ENCODE measurements at places on chromosomes 3 and 15.
A peak's percentile ranks its signal among the peaks of the same experiment; 100 is the strongest.

GRCh38 chr15:98419173-98419780 lies 229.1 kb upstream of the IGF1R start:
- no peak for DNase-seq

DNA sequence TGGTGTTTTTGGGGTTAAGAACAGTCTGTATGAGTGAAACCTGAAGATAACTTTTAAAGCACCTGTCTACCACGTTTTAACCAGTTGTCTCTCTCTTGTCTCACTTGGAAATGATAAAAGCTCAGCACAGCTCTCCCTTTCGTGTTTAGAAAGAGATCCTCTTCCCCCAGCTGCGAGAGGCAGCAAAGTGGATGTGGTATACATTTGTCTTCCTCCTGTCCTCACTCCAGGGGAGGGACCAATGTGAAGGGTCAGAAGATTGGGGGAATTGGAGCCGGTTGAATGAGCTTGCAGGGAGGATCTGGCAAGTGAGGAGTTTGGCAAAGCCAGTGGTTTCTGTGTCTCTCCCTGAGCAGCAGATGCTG lies 14.6 kb downstream of the SMAD6 start:
- no peak for DNase-seq

GRCh38 chr3:139559541-139559940 lies 20.0 kb upstream of the RBP1 start:
- peak; percentile 18 for DNase-seq

DNA sequence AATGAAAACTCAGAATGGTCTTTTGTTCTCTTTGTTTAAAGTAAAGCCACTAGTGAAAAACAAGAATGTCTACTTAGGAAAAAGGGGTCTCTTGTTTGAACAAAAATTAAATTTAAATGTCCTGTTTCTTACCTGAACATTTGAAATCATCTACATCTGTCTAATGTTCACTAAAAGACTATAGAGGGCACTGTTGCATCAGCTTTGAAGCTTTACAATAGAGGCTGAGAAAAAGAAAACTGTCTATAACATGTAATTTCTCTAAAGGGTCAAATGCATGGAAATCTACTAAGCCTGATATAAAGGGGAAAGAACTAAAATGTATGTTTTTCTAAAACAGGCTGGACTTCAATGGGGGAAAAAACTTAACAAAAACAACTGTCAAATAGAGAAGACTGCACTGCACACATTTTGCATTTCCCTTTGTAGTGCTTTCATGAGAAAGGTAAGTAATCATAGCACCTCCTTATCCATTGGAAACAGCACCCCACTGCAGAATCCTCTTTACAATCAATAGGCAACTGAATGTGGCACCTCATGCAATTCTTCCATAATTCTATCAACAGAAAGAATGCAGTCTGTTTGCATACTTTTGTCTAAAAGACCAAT lies 26.3 kb downstream of the DPH6 start:
- DNase-seq = no peak

- peak; percentile 2 for DNase-seq
Measured at GRCh38 chr3:44323341-44323955, 15.1 kb upstream of the TCAIM start.

GRCh38 chr15:100194996-100195395 lies 146.8 kb downstream of the ADAMTS17 start:
- no peak for DNase-seq

DNA sequence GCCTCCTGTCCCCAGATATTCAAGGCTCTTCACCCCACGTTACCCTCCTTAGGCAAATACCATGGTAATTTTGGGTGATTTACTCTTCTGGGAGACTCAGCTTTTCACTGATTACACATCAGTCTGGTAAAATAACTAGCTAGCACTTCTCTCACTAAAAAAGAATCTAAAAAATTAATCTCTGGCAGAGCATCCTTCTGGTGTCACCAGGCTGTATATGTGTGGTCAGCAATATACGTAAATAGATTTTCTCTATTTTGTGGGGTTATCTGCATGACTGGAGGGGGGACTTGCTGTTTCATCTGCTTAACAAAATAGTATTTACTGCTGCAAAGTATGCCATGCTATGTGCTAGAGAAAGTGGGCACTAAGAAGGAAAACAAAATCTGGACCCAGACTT lies 45.1 kb downstream of the LRRC28 start:
- DNase-seq = no peak

DNA sequence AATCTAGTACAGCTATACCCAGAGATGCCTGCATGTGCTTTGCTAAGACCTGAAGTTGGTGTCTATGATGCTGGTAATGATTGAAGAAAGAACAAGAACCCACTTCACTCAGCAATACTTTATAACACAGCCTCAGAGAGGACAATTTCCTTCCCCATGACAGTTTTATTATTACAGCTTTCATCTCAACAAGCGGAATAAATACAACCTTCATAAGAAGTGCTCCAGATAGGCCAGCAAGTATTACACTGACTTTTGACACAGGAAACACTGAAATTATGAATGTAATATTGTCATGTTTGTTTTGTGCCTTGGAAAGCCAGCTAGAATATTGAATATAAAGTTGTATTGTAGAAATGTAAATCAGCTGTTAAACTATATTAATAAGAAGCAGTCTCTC lies 557.4 kb upstream of the ARPP21 start:
- no peak for DNase-seq

GRCh38 chr3:50594253-50594785 lies 17.3 kb downstream of the CISH start:
- DNase-seq = no peak

GRCh38 chr3:151835751-151836525 lies 22.0 kb downstream of the AADAC start:
- DNase-seq = no peak

DNA sequence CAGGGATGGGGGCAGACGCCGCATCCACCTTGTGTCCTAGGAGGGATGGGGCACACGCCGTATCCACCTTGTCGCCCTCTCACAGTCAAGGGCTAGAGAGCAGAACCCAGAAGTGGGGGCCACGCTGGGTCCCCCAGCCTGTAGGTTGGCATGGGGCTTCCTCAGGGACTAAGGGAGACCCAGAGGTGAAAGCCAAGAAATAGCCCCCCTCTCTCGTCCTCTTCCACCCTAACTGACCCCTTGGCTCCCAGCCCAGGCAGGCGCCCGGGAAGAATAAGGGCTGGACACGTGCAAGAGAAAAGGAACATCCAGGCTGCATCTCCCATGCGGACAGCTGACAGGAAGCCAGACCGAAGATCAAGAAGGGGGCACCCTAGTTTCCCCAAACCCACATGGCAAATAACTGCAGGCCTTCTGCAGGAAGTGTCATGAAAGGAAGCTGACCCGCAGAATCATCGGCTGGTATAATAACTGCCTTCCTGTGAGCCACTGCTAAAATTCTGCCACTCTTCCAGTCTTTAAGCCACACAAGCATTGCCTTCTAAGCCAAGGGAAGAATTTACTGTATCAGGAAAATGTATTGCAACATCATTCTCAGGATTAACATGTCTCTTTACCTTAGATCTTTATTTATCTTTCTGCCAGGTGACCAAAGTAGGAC lies 38.5 kb upstream of the TFRC start:
- no peak for DNase-seq

DNA sequence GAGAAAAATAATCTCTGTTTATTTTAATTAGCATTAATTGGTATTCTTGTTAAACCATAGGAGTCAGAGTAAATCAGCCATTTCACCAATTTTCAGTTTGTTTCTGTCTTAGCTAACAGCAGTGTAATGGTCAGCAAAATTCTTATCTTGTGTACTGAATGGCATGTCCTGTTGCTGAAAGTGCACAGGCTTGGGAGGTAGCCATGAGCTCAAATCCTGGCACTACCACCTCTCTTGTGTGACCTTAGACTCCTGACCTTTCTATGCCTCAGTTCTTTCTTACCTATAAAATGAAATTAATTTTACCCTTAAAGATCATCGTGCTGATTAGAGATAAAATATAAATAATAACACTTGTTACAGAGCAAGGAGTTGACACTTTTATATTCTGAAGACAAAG lies 35.8 kb downstream of the MLH1 start:
- no peak for DNase-seq

GRCh38 chr3:72320955-72321303 lies 527.3 kb downstream of the SHQ1 start:
- DNase-seq = no peak

GRCh38 chr15:96412906-96413231 lies 82.4 kb downstream of the NR2F2 start:
- DNase-seq = no peak

DNA sequence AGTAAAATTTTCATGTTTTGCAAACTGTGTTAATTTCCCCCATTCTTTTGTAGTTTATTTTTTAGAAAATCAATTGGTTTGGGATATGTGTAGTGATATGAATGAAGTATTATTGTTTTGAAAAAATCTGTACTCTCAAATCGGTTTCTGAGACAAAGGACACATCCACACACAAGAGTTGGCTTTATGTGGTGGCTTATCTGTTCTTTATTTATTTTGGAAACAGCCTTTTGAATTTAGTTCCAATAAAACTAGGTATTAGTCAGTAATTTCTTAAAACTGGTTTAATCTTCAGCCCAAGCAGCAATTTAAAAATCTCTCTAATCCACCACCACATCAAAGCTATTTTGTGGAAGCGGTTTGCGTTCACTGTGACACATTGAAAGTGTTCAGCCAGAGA lies 741.5 kb upstream of the GRM7 start:
- DNase-seq = no peak

GRCh38 chr15:72737723-72738122 lies 45.8 kb downstream of the ADPGK start:
- DNase-seq = no peak

DNA sequence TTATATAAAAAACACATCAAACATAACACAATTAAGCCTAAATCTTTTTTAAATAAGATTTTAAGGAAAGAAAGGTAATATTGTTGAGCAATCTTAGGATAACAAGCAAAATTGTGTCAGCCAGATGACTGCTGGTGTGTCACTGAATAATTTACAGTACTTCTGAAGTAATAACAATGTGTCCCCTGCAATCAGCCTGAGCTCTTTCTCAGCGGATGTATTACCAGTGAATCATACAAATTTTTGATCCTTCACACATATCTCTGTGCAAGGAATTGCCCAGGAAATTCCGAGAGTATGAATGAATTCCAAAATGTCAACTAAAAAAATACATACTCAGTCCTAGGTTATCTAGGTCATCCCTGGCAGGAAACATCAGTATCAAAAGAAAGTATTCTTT lies 76.6 kb upstream of the PTX3 start:
- DNase-seq = no peak

DNA sequence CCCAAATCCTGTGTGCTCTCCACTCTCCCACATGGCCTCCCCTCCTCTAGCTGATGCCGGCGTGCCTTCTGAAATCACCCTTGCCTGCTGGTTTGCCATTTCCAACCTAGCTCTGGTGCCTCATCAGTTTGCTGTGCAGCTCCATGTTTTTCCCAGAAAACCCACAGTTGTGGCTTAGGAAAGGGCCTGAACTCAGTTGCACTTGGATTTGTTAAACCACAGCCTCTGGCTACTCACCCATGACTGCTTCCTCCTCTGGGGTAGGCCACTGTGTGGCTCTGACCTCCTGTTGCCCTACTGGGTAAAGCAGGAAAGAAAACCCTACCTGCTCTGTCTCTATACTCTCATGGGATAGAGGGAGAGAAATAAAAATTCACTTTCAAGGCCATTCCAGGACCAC lies 97.3 kb downstream of the DAPK2 start:
- no peak for DNase-seq

DNA sequence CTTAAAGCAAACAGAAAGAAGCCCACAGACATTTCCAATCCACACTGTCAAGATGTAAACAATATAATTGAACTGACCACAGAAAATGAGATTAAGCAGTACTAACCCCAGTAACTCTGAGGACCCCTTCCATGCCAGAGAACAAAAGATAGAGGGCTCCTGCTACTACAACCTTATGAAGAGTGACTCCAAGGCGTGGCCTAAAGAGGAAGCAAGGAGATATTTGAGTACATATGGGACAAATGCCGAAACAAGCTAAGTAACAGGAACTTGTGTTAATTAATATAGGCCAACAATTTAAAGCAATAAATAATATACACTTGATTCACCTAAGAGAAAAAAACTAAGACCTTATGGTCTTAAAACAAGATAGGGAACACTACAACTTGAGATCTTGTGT lies 25.0 kb upstream of the VPS39 start:
- DNase-seq = no peak

DNA sequence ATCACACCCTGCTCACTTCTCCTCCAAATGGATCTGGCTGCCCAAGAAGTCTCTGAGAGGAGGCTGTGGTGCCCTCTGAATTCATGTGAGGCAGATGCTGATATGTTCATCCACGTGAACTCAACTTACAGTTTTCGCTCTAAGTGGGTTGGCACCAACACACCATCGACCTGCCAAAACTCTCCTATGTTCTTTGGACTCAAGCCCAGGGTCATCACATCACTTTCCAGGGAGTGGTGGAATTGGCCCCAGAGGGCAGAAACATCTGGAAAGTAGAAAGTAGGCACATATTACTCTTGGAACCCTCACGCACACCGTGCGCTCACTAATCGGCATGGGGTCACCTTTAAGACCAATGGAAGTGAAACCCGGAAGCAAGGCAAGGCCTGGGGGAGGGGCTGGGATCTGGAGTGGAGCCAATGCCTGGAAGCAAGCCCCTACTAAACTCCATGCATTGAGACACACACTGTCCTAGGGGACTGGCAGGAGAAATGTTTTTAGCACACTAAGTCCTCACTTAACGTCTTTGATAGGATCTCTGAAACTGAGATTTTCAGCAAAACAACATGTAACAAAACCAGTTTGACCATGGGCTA lies 41.4 kb downstream of the SSUH2 start:
- DNase-seq = no peak

GRCh38 chr3:23629181-23629894 lies 176.4 kb upstream of the UBE2E1 start:
- peak; percentile 3 for DNase-seq

- DNase-seq = no peak
Measured at GRCh38 chr3:157463816-157464215, 27.2 kb downstream of the PTX3 start.

- peak; percentile 6 for DNase-seq
Measured at GRCh38 chr15:96181873-96182301, 148.6 kb upstream of the NR2F2 start.

DNA sequence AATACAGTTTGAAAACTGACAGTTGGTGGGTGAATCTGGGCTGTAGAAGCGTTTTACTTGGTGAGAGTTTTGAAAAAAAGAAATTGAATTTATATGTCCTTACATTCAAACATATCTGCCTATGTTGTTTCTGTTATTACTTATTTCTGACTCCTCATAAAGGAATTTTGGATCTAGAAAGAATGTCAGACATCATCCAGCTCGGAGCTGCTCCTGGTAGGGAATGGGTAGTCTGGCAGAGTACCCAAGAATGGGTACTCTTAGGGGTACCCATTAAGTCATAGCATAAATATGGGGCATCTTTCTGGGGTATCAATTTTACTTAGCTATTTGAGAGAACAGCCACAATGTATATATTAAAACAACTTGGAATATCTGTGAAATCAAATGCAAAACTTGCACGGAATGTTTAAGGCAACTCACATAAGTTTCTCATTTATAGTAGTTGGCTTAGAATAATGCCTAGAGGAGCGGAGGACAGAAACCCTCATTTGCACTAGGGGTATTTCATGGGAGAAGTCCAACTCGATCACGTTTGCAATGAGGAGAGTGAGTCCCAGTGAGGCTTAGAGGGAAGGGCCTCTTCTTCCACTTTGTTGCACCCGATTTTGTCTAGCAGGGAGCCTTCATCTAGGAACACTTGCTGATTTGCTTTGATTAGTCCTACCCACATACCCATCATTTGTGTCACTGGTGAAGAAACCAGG lies 2.4 kb upstream of the LARP6 start:
- DNase-seq = no peak

Data from DMS79 (cell line).